ENCODE measurements at places on chromosomes 11 and 22.
A peak's percentile ranks its signal among the peaks of the same experiment; 100 is the strongest.

DNA sequence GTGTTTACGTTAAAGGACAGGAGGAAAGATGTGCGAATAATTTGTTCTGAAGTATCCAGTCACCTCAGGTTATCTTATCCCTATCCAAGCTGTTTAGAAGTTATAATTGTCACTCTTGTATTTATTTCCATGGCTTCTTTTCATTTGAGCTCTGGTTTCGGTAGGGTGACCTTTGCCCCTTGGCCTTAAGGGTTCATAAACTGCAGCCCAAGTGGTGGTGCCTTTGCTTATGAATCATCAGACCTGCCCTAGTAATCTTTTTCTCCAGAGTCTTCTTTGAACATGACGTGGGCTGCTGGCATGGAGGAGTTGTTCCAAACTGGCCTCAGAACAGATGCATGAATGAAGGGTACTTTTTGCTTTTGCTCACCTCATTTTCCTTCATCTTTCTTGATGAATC lies 6.5 kb upstream of the CRYBB3 start:
- DNase-seq: no peak

GRCh38 chr11:75240311-75241035 lies at the start of gene TPBGL:
TPBGL (plus strand) TSS chr11:75240774; CDS start chr11:75241050, 276 bp downstream.
- DNase-seq: no peak

- no peak for DNase-seq
These were observed 25.5 kb downstream of the TNKS1BP1 start for GRCh38 chr11:57299150-57299737.

GRCh38 chr22:39946503-39947219 lies 13.5 kb upstream of the TMA7B start:
- DNase-seq: no peak

GRCh38 chr11:66020618-66021357 lies 5.5 kb downstream of the CATSPER1 start:
- no peak for DNase-seq

DNA sequence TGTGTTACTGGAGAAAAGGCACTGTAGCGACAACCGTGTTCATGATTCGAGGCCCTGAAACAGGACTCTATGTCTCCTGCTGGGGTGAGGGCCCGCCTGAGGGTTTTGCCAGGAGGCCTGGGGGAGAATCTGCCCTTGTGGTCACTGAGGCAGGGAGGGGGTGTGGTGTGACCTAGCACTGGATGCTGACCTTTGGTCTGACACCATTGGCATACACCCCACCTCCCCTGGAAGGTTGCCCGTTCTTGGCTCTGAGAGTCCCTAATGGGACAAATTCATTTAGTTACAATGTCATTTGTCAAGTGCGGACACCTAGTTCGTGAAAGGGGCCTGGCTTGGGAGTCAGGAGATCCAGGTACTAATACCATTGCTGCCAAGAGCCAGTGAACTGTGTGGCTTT lies 29.0 kb downstream of the NECTIN1 start:
- DNase-seq: no peak

DNA sequence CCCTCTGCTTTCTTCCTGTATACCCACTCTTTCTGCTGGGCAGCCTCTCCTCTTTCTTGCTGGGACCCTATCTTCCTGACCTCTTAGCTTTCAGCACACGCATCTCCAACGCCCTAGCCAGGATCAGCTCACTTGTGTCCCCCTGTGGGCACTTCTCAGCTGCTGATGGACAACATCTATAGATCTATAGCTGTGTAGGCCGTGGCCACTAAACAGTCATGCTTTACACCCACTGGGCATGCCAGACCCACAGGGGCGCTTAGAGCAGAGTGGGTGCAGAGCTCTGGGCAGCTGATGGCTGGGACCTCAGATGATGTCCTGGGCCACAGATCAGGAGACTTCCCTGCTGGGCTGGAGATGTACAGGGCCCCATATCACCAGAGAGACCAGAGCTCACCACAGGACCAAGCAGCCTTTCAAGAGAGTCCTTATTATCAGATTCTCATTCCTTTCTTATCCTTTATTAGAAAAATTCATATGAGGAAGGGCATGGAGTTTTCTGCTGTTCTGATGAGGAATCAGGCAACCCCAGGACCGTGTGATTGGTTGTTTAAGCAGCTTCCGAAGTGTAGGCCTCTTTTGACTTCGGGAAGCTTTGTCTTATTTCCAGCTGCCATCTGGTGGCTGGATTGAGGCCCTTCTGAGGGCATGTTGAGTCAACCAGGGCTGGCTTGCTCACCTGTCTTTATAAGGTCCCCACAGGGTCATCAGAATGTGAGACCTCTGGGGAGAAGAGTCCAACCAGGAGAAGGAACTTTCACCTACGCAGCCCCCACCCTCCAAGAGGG lies 60.5 kb downstream of the OSBP2 start:
- peak; percentile 69 for DNase-seq

DNA sequence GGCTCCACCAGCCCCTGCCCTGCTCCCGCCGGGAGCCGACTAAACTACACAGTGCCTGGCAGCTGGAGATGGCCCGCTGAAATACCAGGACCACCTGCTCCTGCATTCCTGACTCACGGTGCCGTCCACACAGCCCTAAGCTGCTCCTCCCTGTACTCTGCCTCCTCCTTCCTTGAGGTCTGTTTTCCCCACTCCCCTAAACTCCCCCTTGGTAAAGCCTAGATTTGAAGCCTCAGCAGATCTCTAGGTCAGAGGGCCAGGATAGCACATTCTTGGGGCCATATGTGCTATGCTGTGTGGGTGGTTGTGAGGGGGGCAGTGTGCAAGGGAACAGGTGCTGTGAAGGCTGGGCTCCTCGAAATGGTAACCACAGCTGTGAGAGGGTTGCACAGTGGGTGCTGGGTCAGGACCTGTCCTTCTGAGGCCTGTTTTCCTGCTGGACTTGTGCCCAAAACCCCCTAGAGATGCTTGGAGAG lies 9.7 kb downstream of the LRFN4 start:
- DNase-seq: no peak

DNA sequence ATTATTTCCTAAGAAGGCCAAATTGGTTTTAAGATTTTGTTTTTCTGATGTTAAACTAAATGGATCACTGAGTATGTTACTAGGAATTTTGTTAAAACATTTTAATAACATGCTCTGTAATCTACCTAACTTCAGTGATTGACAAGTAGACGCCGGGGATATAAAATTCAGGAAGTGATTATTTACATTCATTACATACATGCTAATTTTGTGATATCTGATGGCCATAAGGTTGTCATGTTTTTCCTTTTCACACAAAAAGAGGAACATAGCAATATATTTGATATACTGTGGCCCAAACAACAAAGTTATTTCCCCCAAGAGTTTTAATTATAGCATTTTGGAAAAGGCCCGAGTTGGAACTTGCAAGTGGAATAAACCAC lies 12.1 kb downstream of the SCUBE1 start:
- DNase-seq: no peak

DNA sequence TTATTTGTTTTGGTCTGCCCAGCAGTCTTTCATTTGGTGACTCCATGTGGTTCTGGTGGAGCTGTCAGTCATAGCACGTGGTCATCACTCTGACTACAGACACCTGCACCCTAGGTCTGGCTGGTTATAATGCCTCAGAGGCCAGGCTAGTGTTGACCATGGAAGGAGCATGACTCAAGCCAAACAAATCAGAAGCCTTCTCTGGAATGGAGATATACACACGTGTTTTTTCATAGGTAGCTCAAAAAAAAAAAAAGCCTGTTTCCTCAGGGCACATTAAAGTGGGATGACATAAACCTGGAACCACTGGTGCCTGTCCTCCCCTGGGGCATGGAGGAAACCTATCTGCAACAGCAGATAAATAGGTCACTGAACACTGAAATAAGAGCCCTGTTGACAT lies 8.1 kb upstream of the PLAAT3 start:
- no peak for DNase-seq

- DNase-seq: peak; percentile 17
These were observed 73.8 kb downstream of the FAM76B start for GRCh38 chr11:95715777-95716241.

DNA sequence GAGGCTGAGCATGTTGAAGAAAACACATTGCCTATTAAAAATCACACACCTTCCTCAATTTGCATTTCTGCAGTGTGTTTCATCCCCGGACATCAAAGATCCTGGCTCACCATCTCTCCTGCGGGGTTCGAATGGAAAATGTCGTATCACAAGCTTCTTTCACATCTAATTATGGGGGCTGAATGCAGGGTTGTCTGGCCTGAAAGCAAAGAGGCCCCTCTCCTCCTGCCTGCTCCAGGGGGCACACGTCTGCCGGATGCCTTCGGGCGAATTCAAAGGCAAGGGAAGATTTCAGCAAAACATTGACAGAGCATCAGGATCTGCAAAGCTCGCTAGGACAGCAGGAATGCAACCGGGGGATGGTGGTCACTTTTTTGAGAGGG lies 1447.7 kb downstream of the TBC1D22A start:
- no peak for DNase-seq

- DNase-seq: no peak
These were observed 26.1 kb downstream of the GAL start for GRCh38 chr11:68710409-68710808.

DNA sequence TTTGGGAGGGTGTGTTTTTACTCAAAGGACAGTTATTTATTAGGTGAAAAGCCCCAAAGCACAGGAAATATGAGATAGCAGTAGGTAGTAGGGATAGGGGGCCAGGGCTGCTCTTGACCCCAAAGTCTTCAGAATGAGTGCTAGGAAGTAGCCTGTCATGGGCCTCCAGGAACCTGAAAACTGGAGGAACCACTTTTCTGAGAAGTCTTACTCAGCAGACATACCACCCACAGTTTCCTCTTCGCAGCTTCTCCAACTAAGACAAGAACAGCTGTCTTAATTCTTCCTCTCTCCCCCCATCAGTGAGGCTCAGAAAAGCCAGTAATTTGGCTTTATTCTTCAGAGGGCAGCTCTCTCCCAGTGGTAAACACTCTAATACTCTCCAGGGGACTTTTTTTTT lies 84.0 kb upstream of the CTSC start:
- peak; percentile 46 for DNase-seq

GRCh38 chr11:98720951-98721350 lies 299.8 kb upstream of the CNTN5 start:
- no peak for DNase-seq

DNA sequence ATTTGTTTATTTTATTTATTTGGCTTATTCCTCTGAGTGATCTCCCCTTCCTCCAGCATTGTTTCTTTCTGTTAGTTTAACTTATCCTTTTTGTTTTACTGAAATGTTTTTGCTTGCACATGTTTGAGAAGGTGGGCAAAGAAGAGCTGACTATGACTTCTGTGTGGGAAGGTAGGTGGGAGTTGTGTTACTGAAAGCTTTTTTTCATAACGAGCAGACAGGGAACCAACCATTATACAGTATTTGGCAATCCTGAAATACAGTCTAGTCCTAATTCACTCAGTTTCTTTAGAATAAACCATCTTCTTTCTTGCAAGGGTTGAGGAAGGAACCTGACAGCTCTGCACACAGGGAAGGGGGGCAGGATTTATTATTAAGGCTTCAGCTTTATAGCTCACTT lies 37.0 kb upstream of the PAK1 start:
- DNase-seq: no peak

GRCh38 chr22:27416511-27417420 lies 384.8 kb downstream of the MN1 start:
- no peak for DNase-seq

All from activated CD4-positive, alpha-beta T cell treated with anti-CD3 and anti-CD28 coated beads, Interleukin-2, amount 10 ng/mL, durations not matched to agents 7 days and 5 days (primary cell).